ENCODE measurements at places on chromosomes 3 and 15.

DNA sequence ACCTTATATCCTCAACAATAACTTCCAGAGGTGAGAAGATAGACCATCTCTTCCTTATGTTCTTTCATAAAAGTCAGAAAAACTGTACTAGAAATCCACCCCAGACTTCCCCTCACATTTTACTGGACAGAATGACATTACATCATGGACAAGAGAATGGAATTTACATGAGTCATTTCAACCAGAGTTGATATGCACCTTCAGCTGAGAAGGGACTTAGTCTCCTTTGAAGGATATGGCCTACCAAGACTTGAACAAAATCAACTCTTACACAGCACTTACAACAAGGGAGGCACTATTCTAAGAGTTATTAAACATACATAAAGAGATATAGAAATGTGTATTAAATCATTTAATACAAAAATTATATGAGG lies 380.0 kb upstream of the DPH6 start:
- DNase-seq, result no peak

DNA sequence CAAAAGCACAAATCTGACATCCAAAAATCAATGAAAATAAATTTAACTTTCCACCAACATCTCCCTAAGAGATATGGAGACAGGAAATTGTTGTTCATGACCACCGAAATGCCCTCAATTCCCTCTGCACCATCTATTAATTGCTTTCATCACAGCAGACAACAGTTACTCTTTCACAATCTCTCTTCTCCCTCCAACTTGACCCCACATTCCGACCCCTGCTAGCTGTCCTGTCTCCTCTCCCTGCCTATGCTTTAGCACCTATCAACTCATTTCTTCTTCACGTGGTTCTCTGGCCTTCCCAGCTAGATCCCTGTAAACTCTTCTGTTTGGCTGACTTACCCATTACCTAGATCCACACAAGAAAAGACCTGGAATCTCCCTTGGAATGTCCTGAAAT lies 173.9 kb upstream of the ADAMTS9 start:
- DNase-seq, result no peak

GRCh38 chr15:51192521-51193280 lies 98.0 kb upstream of the TNFAIP8L3 start:
- DNase-seq, result peak; percentile 84

- DNase-seq, result no peak
Observed at GRCh38 chr3:78221300-78221699, 1181.4 kb downstream of the ROBO2 start.

GRCh38 chr3:157442729-157443128 lies 6.1 kb downstream of the PTX3 start:
- no peak for DNase-seq

DNA sequence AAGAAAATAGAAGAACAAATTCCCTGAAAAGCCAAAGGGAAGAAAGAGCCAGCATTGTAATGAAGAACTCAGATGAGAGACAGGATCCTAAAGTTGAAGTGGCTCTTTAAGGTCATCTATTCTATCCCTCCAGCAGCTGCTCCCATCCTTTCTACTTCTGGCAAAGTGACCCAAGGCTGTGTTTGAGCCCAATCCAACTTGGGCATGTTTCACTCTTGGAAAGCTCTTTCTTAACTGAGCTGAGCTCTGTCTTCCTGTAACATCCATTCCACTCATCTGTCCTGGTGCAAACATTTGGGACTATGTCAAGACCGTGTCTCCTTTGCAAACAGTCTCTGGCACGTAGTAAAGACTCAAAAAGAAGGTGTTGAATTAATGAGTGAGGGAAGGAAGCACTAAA lies 298.1 kb upstream of the IGF1R start:
- DNase-seq, result no peak

GRCh38 chr15:70611286-70611685 lies 152.1 kb downstream of the UACA start:
- no peak for DNase-seq

DNA sequence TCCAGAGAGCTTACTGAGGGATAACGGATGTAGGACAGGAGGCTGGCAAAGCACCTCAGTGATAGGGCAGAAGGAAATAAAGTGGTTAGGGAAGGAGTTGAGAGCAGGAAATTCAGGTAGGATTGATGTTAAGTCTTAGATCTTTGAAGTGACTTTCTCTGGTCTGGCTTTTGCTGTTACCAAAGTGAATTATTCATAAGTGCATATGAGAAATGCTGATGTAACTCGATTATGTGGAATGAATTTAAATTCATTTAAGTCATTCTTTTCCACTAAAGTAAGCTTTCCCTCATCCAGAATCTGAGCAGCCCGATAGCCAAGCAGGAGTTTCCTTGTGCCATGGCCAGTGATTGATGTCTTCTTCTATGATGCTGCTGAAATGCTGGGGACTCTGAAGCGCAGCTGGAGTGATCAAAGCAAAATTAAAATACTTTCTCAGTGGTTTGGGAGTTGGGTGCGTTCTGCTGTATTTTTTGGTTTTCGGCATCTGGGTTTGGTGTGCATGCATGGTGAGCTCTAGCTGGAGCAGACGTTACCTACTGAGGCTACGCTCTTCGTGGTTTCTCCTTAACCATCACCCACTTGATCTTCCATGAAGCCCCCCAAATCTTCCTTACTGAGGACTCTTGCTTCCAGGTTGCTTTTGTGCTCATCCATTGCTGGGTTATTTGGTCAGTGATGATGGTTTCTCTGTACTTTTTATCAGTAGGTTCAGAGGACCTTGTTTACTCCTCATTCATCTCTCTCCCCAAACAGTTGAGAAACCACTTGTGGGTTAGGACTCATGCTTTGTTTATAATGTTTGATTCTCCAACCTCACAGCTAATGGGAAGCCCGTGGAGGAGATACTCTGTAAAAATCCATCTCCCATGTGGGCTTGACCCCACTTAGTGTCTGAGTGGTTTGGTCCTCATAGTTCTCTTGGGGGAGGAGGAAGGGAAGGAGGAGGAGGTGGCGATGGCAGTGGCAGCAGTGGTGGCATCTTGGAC lies 72.5 kb downstream of the IGF1R start:
- DNase-seq, result no peak

DNA sequence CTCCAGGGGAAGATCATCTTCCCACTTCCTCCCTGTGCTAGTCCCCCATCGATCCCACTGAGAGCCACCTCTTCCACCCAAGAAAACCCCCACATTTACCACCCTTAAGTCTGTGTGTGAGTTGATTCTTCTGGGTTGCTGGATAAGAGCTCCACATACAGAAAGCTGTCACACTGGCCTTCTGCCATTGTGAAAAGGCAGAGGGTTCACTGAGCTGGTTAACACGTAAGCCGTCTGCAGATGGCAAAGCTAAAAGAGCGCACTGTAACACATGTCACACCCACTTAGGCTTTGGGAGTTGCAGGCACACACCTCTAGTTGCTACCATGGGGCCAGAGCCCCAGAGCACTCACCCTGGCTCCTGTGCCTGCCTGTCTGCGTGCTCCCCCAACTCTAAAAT lies 309.8 kb upstream of the LRRC3B start:
- no peak for DNase-seq

DNA sequence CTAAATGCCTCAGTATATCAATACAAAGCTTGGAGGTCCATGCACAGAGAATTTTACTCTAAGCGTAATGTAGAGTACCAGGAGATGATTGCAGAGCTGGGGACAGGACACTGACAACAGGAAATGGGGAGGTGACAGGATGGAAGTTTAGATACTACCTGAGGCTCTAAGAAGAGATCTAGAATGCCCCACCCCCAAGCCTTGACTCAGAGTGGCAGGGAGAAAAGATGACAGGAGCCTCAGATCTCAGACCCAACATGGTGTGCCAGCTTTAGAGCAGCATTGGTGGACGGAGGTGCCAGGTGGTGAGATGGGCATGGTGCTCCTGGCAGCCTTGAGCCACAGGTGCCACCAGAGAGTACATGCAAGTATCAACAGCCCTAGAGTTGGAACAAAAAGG lies 62.5 kb downstream of the LYZL4 start:
- no peak for DNase-seq

GRCh38 chr15:90902040-90902839 lies 862 bp upstream of the MAN2A2 start:
- DNase-seq, result peak; percentile 84

DNA sequence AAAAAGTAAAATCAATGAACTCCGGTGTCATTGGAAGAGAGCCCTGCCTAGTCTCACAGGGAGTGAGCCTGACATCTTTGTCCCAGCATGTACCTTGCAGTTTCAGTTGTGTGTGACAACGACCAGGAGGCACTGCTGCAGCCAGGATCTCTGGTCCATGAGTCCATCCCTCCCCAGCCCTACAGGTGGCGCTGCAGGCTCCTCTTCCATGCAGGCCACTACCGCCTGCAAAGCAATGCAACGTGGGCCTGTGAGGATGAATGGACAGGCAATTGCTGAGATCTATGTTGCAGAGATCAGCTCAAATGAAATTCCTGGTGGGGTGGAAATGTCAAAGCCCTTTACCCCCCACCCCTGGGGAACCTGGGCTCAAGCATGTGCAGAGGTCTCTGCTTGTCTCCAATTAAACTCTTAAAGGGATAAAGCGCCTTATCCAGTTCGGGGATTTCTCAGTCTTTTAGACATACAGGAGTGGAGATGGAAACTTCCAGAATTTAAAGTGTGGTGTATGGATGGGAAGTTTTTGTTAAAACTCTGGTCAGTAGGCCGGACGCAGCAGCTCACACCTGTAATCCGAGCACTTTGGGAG lies 35.8 kb downstream of the TKT start:
- peak; percentile 91 for DNase-seq

DNA sequence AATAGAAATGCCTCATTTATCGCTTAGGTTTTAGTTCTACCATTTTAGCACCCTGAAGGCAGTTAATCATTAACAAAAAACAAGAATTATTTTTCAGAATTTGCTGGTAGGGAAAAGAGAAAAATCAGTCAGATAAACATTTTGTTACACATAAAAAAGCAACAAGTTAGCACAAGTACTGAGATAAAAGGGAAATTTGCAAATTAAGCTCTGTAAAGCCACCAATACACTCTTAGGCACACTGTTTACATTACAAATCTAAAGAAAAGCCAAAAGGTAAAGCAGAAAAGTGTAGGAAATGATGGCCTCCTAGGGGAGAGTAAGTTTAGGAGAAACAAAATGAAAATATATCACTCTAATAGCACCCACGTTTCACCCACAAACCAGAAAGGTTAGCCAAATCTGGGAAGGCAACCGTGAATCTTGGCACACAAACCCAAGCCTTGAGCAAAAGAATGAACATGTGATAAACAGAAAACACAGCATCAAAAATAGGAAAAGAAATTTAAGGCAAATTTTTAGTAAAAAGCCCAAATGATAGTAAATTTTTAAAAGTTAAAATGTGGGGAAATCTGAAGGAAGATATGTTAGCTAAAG lies 1.6 kb upstream of the SATB1 start:
- no peak for DNase-seq

- no peak for DNase-seq
Observed at GRCh38 chr15:85406916-85407315, 26.5 kb downstream of the AKAP13 start.

DNA sequence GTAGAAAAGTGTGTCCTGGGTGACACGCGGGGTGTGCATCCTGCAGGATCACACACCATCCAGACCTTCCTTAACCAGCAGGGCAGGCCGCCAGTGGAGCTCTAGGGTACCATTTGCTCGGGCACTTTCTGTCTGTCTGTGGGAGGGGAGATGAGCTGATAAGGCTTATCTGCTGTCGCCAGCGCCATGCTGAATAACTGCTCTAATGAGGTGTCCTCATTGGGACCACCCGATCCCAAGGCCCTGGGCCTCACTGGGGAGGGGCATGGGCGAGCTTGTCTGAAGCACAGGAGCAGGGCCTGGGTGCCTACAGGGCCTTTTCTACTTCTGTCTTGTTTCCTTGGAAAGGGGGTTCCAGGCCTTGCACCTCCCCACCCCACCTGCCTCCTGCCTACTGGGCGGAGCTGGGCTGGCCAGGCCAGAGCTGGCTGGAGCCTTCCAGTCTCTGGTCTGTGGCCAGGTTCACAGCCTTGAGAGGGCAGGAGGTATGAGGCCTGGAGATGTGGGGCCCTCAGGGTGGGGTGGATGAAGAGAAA lies 2.5 kb upstream of the GATA2 start:
- DNase-seq, result no peak

- no peak for DNase-seq
Observed at GRCh38 chr15:64048781-64049460, 2.6 kb upstream of the DAPK2 start.

DNA sequence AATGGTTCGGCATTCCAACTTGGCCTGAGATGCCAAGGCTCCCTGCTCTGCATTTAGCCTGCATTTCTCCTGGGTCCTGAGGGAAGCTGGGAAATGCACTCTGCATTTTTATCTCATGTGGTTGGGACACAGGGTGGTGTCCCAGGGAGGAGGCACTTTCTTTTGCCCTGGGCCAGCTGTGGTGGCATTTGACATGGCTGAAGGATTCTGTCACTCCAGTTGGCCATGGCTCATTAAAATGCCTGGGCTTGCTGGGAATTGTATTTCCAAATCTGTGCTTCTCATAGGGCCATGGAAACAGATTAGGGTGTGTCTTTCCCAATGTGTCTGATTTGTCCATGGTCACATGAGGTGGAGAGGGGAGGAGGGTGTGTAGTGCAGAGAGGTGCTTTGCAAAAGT lies 128.3 kb upstream of the RGMA start:
- no peak for DNase-seq

DNA sequence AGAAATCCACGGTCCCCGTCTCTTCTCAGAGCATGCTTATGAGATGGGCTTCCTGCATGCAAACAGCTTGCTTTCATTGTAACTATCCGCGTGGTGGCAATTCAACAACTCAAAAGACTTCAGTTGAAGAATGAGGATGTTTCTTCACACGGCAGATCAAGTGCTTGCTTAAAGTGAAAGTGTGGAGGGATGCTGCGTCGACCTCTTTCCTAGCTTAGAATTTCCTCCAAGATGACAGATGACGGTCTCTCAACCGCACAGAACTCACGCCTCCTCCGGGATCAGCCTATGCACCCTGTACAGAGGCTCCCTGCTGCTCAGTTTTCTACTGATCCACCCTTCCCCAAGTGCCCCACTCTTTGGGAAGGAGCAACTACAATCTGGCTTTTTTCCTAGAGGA lies 47.8 kb downstream of the PCSK6 start:
- no peak for DNase-seq

DNA sequence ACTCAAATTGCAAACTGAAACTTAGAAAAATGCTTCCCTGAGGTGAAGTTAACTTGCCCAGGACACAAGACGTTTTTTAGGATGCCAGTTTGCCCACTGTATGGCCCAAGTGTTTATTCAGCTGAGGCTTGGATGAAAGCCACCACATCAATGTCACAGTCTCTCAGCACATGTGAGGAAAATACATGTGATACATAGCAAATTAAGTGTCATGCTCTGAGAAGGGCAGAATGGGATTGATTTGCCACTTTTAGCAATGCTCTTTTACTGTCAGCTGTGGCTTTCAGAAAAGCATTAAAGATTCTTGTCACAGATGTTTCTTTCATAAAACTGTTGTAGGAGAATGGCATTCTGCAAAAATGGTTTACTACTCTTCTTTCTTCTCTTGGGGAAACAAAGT lies 165.5 kb downstream of the ZIC1 start:
- DNase-seq, result no peak

DNA sequence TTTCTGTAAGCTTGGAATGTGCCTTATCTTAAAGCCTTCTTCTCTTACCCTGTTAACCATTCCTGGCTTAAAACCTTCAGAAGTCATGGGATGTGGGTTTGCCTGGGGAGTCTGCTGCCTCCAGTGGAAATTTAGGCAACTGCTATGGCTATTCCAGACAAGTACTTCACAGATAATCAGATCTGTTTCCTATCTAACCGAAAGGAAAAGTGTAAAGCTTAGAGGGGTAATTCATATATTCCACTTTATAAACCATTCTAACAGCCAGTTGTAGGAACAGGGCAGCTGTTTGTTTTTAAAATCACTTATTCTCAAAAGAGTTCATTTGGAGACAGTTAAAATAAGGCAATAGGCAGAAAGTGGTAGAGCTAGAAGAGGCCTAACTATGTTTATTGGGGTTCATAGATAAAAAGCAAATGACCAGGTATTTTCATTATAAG lies 219.9 kb downstream of the TCF12 start:
- DNase-seq, result no peak

All from activated naive CD8-positive, alpha-beta T cell treated with anti-CD3 and anti-CD28 coated beads, Interleukin-2, amount 10 ng/mL, durations not matched to agents 7 days and 5 days (primary cell).